Colonic mucosa (tissue), 4 donors: ENCODE measurements at places on chromosomes 3 and 15. TPM values are rescaled to one million over a fixed set of nuclear protein-coding genes. Genes with fewer than 3 reads are reported as not detected.
A peak's percentile ranks its signal among the peaks of the same experiment; 100 is the strongest.

Gene NR1I2
- 70.4 TPM for total RNA-seq

Gene LTF
- 1.0 TPM for total RNA-seq

Gene TRIM42
- not detected for total RNA-seq

Gene MEGF11
- total RNA-seq: not detected

Gene CSPG4
- 12.7 TPM for total RNA-seq

Gene IQCH
- total RNA-seq: 0.93 TPM

DNA sequence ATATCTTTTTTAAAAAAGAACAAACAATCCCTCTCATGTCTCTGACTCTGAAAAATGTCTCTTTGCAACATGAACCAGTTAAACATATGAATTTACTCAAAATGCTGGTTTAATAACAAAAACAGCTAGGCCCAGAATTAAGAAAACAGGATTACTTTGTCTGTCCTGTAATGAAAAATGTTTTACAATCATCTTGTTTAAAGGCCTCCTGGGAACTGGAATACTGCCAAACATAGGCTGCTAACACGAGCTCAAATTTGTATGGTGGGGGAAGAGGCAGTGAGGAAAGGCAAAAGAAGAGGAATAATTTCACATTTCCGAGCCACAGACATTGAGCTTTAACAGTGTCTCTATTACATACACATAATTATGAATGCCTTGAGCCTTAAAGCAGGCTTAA, 61.7 kb upstream of the PPIB start:
- H3K36me3 ChIP-seq: no peaks in the 10 kb centered on the region
- H3K27ac ChIP-seq: no peak overlapping the region
- DNase-seq: peak; percentile 53
- no peaks in the 10 kb centered on the region for H3K4me1 ChIP-seq

DNA sequence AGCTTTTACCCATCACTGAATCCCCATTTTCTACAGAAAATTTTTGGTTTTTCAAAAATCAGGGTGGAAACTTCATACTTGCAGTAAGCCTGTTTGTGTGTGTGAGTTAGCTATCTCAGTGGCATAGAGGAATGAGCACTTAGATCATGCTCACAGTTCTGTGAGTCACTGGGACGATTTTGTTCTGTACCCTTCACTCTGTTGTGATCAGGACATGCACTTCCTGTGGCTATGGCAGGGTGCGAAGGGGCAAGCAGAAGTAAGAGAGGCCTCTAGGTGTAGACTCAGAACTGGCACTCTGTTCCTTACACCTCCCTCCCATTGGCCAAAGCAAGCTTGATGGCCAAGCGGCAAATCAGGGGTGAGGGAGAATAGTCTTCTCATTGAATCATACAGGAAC, 11.6 kb downstream of the NIPA2 start:
- H3K4me1 ChIP-seq: no peaks in the 10 kb centered on the region
- H3K27ac ChIP-seq: no peak overlapping the region
- H3K4me3 ChIP-seq: no peak overlapping the region
- no peak for DNase-seq
- no peaks in the 10 kb centered on the region for H3K27me3 ChIP-seq
- H3K36me3 ChIP-seq: no peaks in the 10 kb centered on the region

DNA sequence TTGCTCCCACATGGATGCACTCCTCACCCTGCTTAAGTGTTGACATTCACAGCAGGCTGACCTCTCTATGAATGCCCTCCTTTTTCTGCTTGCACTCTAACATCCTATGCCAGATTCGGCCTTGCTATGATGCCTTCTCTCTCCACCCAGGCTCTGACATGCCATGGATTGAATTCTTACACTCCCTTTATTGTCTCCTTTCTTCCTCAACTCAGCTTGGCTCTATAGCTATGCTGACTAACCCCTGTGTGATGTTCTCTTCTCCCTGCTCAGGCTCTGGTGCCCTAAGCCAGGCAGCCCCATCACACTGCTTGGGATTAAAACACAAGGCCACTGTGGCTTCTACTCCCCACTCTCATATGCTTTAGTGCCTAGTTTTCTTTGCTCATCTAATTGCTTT, 563.7 kb downstream of the NSUN3 start:
- H3K4me3 ChIP-seq: no peak overlapping the region
- H3K4me1 ChIP-seq: no peaks in the 10 kb centered on the region
- H3K36me3 ChIP-seq: no peaks in the 10 kb centered on the region
- no peak for DNase-seq
- no peak overlapping the region for H3K27ac ChIP-seq

- no peaks in the 10 kb centered on the region for H3K4me1 ChIP-seq
- H3K4me3 ChIP-seq: no peak overlapping the region
- H3K27ac ChIP-seq: no peak overlapping the region
- no peak for DNase-seq
Measured at GRCh38 chr3:47121409-47121808, 42.5 kb downstream of the SETD2 start.

GRCh38 chr3:72538070-72538745, 310.0 kb downstream of the SHQ1 start:
- H3K4me1 ChIP-seq: no peaks in the 10 kb centered on the region
- H3K4me3 ChIP-seq: no peak overlapping the region
- H3K27ac ChIP-seq: no peak overlapping the region
- no peak for DNase-seq
- H3K27me3 ChIP-seq: no peaks in the 10 kb centered on the region

DNA sequence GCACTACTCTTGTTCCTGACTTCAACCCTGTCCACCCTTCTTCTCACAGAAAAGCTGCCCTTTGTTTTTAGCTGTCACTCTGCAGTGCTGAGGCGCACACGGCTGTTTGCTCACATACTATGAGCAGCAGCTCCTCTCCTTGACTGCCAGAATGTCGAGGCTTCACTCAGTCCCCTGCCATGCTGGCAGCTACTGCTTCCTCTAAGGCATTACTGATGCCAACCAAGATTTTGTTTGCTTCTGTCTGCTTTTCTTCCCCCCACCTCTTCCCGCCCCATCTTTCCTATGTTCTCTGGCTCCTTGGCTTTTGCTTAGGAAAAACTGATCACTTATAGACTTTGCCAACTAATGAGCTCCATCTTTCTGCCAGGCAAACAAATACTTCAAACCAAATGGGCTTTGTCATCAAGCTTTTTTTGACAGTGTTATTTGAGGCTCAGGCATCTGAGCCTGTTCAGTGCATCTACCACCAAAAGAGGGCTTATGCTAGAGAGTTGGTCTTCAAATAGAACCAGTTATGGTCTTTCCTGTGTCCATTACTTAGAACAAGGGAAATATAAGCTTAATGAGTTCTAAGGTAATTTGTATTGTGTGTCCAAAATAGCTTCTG, 81.0 kb downstream of the FBXL2 start:
- no peaks in the 10 kb centered on the region for H3K4me1 ChIP-seq
- no peaks in the 10 kb centered on the region for H3K27me3 ChIP-seq
- DNase-seq: no peak
- no peak overlapping the region for H3K4me3 ChIP-seq
- no peaks in the 10 kb centered on the region for H3K36me3 ChIP-seq

- H3K4me3 ChIP-seq: no peak overlapping the region
- H3K27ac ChIP-seq: no peak overlapping the region
- DNase-seq: no peak
Measured at GRCh38 chr3:87052499-87053260, 61.7 kb upstream of the VGLL3 start.

GRCh38 chr15:31065824-31066223, 35.7 kb downstream of the TRPM1 start:
- no peaks in the 10 kb centered on the region for H3K36me3 ChIP-seq
- no peak overlapping the region for H3K4me3 ChIP-seq
- no peaks in the 10 kb centered on the region for H3K27me3 ChIP-seq
- H3K4me1 ChIP-seq: no peaks in the 10 kb centered on the region
- DNase-seq: no peak

- H3K4me3 ChIP-seq: no peak overlapping the region
- no peaks in the 10 kb centered on the region for H3K4me1 ChIP-seq
- no peaks in the 10 kb centered on the region for H3K36me3 ChIP-seq
- no peak for DNase-seq
Measured at GRCh38 chr3:193400304-193400703, 21.8 kb upstream of the ATP13A5 start.

GRCh38 chr15:85955501-85956391, 123.9 kb upstream of the AGBL1 start:
- DNase-seq: no peak
- H3K27me3 ChIP-seq: no peaks in the 10 kb centered on the region
- H3K27ac ChIP-seq: no peak overlapping the region
- no peaks in the 10 kb centered on the region for H3K4me1 ChIP-seq
- H3K36me3 ChIP-seq: no peaks in the 10 kb centered on the region
